ENCODE measurements at places on chromosomes 3 and 15.

DNA sequence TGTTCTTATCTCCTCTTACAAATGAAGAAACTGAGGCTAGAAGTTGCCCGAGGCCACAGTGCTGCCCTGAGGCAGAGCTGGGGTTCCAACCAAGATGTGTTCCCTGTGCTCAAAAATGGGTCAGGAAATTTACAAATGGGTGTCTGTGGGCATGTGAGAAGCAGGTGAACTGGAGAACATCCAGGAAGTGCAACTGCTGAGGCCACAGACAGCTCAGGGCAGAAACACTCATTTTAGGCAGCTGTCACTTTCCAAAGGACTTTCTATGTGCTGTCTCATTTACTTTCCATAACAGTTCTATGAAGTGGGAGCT is 47.2 kb upstream of the ATP2B2 start:
- DNase-seq: peak; percentile 58

DNA sequence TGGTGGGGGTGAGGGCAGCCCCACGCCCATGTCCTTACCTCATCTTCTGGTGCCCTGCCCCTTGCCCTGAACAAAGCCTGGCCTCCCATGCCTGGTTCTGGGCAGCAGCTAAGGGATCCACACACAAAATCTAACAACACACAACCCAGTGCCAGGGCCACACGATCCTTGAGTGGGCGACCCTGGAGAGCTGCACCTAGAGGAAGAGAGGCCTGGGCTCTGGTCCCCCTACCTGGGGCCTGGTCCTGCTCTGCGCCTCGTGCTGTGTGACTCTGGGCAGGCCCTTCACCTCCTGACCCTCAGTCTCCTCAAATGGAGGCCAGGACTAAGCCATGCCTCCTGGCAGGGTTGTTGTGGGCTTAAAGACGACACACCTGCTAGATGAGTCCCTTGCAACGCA is 20.0 kb upstream of the C3orf22 start:
- DNase-seq: no peak

GRCh38 chr3:146692254-146692653 is 87.1 kb upstream of the PLSCR5 start:
- no peak for DNase-seq

- DNase-seq: no peak
Observed at GRCh38 chr3:109382588-109382987, 45.2 kb upstream of the DPPA4 start.

DNA sequence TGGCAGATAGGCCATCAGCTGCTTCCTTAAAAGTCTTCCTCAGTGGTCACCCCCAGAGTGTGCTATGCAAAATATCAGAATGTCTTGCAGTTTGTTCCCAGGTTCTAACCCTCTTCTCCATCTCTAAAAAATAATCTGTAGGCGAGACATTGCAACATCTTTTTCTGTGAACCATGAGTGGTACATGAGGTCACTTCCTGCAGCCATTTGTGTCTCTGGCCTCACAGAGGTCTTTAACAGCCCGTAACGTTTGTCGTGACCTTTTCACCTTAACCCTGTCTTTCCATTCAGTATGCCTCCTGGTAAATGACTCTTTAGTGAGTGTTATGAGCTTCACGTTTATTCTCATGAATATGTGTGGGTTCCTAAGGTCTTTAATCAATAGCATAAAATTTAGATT is 145.4 kb downstream of the KLHL25 start:
- DNase-seq: peak; percentile 48

DNA sequence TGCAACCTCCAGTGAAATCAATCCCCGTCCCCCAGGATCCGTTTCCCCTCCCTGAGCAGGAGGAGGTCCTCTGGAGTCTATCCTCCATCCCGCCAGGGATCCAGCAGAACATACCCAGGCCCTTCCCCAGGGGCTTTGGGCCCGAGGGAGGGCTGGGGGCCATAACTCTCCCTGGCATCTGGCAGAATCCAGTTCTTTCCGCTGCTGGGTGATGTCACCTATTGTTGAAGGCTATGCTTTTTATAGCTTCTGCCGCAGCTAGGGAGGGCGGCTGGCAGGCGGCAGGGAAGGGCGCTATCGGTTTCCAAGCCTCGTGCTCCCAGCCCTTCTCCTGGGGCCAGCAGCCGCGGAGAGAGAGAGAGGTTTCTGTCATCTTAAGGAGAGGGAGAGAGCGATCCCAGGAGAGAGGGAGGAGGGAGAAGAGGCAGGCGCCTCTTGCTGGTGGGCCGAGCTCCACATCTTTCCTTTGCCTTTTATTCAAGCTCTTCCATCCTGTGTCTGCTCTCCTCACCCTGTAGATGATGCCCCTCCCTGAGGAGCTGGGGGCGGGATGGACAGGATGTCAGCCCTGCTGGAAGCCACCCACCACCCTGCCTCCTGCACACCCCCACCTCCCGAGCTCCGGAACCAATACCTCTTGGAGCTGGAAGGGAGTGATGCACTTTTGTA is 120.1 kb downstream of the ANP32A start:
- no peak for DNase-seq

GRCh38 chr3:54353546-54353945 is 231.2 kb downstream of the CACNA2D3 start:
- no peak for DNase-seq

DNA sequence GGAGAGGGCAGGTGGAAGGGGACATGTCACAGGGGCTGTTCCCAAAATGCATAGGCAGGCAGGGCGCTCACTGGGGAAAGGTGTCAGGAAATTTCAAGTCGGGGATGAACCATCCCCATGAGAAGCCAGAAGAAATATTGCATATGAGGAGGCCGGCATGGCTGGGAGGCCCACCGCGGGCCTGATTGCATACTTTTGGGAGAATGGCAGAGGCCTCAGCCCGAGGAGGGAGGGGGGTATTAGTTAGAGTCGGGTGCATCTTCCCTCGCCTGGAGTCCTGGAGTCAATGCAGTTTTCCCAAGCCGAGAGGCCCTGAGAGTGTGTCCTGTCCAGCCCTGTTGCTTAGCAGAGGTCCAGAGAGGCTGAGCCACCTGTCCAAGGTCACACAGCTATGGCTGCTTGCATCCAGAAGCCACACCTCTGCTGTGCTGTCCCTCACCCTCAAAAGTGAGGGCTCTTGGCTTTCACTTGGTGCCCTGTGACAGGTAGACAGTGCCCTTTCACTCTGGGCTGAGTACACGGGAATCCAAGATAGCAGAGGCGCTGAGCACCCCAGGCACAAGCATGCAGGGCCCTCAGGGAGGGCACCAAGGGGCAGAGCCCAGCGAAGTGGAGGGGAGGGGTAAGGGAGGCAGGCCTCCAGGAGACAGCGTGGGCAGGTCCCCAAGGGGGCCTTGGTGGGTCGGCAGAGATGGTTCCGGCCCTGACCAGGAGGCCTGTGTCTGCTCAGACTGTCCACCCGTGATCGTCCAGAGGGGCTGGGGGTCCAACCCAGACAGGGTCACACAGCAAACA is 48.5 kb downstream of the GRIP2 start:
- DNase-seq: no peak

- no peak for DNase-seq
Observed at GRCh38 chr15:80404057-80404760, at the start of gene ARNT2. ARNT2 (plus strand) TSS chr15:80404382; CDS start chr15:80404516, 134 bp downstream.

DNA sequence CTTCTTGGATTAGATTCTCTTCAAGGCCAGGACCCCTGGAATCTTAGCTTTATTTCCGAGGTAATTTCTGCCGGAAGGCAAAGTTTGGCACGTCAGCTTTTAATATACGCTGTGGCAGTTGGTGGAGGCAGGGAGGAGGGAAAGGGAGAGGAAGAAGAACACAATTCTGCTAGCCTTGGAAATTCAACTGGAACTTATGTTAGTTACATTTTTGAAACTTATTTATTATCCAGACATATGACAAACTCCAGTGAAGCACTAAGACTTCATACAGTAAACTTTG is 100.1 kb upstream of the TSC22D2 start:
- no peak for DNase-seq

- no peak for DNase-seq
Observed at GRCh38 chr15:101103598-101103997, 148.2 kb downstream of the CHSY1 start.

DNA sequence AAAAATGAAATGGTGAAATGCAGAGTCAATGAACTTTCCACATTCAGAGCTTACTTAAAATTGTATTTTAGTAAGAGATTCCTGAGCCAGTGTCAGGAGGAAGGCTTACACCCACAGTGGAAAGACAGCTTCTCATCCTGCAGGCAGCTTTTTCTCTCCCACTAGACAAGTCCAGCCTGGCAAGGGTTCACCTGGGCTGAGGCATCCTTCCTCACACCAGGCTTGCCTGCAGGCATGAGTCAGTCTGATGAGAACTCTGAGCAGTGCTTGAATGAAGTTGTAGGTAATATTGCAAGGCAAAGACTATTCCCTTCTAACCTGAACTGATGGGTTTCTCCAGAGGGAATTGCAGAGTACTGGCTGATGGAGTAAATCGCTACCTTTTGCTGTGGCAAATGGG is 3.1 kb downstream of the CCR4 start:
- no peak for DNase-seq

GRCh38 chr3:150255413-150255812 is 152.7 kb upstream of the TSC22D2 start:
- DNase-seq: no peak

DNA sequence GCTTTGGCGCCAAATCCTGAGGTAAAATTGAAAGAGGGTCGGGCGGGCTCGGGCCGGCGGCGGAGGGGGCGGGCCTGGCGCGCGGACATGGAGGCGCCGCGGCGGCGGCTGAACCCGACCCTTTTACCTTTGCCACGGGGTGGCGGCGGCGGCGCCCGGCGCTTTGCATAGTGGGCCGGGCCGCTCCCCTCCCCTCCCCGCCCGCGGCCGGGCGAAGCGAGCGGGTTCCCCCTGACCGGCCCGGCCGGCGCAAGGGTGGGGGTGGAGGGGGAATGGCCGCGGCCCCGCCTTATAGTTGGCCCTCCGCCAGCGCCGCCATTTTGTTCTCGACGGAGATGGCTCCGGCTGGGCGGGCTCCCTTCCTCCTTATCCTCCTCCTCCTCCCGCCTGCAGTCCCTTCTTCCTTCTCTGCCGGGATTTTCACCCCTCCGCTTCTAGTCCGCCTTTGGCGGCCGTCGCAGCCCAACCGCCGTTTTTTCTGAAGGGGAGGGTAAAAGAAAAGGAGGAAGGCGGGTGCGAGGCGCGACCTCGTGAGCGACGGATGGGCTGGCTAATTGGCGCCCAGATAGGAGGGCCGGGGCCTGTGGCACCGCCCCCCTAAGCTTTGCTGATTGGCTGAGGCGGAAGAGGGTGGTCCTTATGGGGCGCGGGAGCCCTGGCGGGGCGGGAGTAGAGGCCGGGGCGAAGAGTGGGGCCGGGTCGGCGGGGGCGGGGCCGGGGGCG is 664 bp downstream of the NR2C2 start:
- peak; percentile 97 for DNase-seq

GRCh38 chr15:88651971-88652370 is 13.2 kb downstream of the ISG20 start:
- no peak for DNase-seq

- no peak for DNase-seq
Observed at GRCh38 chr3:157132936-157133335, 27.0 kb downstream of the CCNL1 start.

- no peak for DNase-seq
Observed at GRCh38 chr3:101903451-101903871, 54.1 kb downstream of the NFKBIZ start.

GRCh38 chr3:185709251-185709955 is 115.4 kb downstream of the IGF2BP2 start:
- no peak for DNase-seq

GRCh38 chr3:60269377-60269776 is 981.9 kb downstream of the FHIT start:
- no peak for DNase-seq

GRCh38 chr15:80531796-80532195 is 127.6 kb downstream of the ARNT2 start:
- DNase-seq: no peak

- no peak for DNase-seq
Observed at GRCh38 chr15:59646277-59646676, 11.0 kb downstream of the GTF2A2 start.

All from activated CD4-positive, alpha-beta T cell treated with anti-CD3 and anti-CD28 coated beads, Interleukin-2, Interleukin-4, amounts not matched to agents 100 ng/mL and 50 ng/mL, durations not matched to agents 16 hours and 8 hours (primary cell).